Effector CD8-positive, alpha-beta T cell (primary cell): ENCODE measurements at places on chromosomes 11 and 22.

- no peak for DNase-seq
Observed at GRCh38 chr11:22778642-22779041, 51.0 kb downstream of the SVIP start.

DNA sequence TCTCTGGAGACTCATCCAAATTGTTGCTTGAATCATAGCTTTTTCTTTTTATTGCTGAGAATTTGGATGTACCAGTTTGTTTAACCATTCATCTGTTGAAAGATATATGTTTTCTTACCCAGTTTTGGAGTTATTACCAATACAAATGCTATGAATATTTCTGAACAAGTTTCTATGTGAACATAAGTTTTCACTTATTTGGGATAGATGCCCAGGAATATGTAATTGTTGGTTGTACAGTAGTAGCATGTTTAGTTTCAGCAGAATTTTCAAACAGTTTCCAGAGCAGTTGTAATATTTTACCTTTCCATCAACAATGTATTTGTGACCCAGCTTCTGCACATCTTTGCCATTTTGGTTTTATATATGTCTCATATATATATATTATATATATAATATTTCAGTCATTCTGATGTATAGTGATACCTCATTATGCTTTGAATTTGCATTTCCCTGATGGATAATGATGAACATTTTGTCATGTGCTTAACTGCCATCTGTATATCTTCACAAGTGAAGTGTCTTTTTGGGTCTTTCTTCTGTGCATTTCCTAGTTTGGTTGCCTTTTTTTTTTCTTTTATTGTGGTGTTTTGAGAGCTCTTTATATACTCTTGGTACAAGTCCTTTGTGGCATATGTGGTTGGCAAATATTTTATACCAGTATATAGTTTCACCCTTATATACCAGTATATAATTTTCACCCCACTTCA is 118.8 kb downstream of the LUZP2 start:
- DNase-seq, result no peak

GRCh38 chr11:118068206-118068944 is 8.5 kb upstream of the TMPRSS4 start:
- DNase-seq, result no peak

- DNase-seq, result no peak
Observed at GRCh38 chr11:33879375-33879774, 12.5 kb downstream of the LMO2 start.

DNA sequence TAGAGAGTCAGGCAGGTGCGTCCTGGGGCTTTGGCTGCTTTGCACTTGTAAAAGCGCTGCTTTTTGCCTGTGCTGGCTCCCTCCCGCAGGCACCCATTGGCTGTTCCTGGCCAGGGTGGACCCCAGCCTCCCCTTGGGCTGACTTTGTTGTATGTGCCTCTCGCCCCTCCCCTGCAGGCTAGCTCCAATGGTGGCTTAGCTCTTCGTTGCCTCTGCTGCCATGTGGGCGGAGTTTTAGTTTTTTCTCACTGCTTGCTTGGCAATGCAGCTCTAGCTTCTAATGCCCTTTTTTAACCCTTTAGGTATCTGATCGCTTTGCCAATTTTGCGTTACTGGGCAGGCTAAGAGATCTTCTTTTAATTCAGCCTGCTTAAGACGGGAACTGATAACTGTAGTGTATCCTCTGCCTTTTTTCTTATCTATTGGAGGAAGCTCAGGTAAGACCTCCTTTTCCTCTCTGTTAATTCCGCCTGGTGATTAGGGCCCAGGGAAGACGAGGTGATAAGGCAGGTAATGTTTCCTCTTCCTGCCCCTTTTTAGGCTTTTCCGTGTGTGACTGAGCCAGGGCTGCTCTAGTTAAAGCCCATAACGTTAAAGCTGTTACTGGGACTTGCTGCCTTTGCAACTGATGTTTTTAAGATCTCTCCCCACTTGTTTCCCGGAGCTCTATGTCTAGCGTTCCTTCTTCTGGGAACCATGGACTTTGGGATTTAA is 11.7 kb upstream of the GLYATL1 start:
- peak; percentile 11 for DNase-seq

- no peak for DNase-seq
Observed at GRCh38 chr11:113684496-113684895, 21.6 kb downstream of the TMPRSS5 start.

DNA sequence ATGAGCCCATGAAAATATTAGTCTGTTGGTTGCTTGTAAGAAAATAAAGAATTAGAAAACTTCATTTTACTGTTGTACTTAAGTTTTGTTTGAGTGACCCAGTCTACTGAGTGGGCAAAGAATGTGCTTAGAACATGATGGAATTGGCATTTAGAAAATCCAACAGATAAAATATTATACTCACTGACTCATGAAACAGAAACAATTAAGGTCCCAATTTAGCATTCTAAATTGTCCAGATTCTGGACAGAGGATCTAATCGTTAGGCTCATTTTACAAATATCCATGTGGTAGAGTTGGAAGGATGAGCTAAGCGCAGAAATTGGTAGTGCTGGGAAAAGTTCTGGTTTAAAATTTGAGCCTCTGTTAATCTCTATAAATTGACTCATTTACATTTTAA is 45.4 kb downstream of the METTL15 start:
- DNase-seq, result no peak

DNA sequence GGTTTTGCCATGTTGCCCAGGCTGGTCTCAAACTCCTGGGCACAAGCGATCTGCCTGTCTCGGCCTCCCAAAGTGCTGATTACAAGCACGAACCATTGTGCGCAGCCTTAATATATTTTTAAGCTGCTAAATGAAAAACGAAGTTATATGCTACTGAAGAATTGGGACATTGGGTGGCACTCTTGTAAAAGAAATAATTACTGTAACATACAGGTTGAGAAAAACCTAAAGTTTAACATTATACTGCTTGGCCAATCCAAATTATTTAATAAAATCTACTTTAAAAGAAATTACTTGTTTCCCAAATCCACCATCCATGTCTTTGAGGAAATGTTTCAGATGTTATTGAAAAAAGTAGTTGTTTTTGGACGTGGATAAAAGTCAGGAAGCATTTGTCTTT is 37.9 kb upstream of the ARHGAP32 start:
- DNase-seq, result no peak

GRCh38 chr11:5339771-5340322 is 3.5 kb downstream of the OR51B5 start:
- DNase-seq, result no peak

GRCh38 chr11:19627566-19627965 is 85.1 kb upstream of the NAV2 start:
- DNase-seq, result no peak

DNA sequence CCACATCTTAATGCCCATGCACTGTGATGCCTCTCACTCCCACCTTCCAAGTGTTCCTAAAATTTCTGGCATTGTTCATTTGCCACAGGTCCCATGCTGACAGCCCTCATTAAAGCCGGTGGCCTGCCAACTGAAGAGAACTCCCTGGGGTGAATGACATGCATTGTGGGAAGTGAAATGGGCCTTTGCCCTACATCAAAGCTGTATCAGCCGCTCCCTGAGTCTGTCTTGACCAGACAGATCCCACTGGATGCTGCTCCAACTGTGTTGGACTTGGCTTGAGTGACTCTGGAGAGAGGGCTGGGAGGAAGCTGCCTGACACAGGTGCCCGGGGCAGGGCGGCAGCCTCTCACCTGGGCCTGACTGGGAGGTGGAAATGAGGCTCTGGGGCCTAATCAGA is 8.8 kb upstream of the SEC14L4 start:
- no peak for DNase-seq

DNA sequence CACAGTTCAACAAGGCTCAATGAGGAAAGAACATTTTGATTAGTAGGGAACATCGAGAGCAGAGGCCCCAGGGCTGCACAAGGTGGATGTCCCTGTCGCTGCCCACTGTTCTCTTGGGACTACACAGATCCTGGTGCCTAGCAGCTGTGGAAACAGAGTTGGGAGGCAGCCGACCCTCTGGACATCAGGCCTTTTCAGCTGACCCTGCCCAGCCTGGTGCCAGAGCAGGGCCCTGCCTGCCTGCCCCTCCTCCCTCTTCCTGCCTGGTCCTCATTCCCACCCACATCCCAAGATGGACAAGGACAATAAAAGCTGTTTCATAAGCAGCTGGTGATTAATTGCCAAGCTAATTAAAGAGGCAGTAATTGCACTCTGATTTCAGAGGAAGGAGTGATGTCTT is 60.7 kb downstream of the NFAM1 start:
- DNase-seq, result no peak

- peak; percentile 27 for DNase-seq
Observed at GRCh38 chr11:46380340-46381047, 975 bp upstream of the MDK start.

GRCh38 chr11:10653946-10654810 is 39.4 kb downstream of the IRAG1 start:
- no peak for DNase-seq

- DNase-seq, result no peak
Observed at GRCh38 chr11:132035766-132036165, 665.4 kb downstream of the NTM start.

- DNase-seq, result no peak
Observed at GRCh38 chr22:29030618-29031226, 30.9 kb downstream of the C22orf31 start.

DNA sequence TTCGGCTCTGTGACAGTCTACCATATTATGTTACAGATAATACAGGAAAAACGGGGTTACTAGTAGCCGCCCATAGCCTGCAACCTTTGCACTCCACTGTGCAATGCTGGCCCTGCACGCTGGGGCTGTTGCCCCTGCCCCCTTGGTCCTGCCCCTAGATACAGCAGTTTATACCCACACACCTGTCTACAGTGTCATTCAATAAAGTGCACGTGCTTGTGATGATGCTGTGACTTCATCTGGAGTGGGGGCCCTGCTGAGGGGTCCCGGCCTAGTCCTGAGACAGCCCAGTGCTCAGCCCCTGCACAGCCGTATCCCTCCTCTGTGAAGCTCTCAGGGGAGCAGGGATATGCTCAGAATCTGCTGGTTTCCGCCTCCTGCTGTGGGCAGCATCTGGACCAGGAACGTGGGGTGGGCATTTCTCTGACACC is 1.2 kb downstream of the IFITM1 start:
- DNase-seq, result no peak

- no peak for DNase-seq
Observed at GRCh38 chr11:40187295-40187694, 1272.2 kb downstream of the LRRC4C start.

DNA sequence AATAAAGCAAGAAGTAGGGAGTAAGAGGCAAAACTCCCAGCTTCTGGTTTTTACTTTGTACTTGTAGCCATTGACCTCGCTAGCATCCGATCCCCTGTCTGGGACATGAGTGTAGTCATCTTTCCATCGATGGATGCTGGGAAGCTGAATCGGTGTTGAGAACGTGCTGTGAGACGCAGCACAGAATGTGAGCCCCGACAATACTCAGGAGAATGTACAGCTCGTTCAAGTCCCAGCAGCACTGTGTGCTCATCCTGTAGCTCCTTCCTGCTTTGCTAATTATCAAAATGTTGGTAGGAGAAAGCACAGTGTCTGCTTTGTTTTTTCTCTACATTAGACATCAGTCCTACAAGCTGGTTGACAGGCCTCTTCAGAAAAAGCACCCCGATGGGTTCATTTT is 56.6 kb downstream of the JAM3 start:
- DNase-seq, result no peak

DNA sequence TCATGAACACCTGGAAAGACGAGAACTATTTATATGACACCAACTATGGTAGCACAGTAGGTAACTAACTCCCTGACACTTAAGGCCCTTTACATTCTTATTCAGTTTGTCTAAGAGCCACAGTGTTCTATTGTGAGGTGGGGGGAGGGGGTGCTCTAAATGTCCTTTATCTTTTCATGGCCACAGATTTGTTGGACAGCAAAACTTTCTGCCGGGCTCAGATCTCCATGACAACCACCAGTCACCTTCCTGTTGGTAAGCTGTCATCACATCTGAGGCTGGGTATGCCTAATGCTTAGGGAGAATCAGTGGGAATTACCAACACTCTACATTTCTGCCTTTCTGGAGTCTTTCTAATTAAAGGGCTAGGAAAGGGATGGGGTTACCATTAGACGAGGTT is 30.7 kb downstream of the EHF start:
- DNase-seq, result no peak

GRCh38 chr22:41752011-41752970 is 48.2 kb upstream of the CCDC134 start:
- no peak for DNase-seq

DNA sequence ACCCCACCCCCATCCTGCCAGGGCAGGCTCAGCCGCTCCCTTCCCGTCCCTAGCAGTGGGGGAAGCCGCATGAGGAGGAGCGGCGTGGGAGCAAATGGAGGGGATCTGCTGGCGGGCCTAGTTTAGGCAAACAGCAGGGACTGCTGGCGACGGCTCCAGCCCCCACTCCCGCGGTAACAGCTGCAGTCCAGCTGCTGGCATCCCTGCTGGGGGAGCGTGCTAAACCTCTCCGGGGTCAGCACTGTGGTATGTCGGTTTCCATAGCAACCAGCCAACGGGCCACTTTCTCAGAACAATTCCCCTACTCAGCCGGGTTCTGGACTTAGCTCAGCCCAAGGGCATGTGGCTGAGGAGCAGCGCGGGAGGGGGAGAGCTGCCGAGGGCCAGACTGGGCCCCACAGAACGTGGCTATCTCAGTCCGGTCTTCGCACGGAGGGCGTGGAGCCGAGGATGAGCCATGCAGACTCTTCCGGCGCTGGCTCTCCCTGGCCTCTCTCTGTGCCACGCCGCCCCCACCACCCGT is 98.8 kb downstream of the PKNOX2 start:
- no peak for DNase-seq

DNA sequence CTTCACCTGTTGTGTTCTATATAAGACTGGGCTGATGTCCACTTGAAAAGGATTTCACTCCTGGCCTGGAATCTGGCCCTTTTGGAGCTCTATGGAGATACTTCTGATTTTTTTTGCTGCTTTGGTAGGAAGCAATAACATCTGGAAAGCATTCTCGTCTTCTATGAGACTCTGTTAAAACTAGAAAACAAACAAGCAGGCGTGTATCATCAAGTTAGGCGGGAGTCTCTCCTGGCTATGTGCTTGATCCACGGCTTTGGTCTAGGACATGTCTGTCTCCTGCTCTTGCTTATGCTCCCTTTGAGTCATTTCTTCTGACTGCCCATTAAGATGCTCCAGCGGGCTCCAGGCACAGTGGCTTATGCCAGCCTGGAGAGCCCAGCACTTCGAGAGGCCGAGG is 121.4 kb upstream of the TTC12 start:
- DNase-seq, result no peak

DNA sequence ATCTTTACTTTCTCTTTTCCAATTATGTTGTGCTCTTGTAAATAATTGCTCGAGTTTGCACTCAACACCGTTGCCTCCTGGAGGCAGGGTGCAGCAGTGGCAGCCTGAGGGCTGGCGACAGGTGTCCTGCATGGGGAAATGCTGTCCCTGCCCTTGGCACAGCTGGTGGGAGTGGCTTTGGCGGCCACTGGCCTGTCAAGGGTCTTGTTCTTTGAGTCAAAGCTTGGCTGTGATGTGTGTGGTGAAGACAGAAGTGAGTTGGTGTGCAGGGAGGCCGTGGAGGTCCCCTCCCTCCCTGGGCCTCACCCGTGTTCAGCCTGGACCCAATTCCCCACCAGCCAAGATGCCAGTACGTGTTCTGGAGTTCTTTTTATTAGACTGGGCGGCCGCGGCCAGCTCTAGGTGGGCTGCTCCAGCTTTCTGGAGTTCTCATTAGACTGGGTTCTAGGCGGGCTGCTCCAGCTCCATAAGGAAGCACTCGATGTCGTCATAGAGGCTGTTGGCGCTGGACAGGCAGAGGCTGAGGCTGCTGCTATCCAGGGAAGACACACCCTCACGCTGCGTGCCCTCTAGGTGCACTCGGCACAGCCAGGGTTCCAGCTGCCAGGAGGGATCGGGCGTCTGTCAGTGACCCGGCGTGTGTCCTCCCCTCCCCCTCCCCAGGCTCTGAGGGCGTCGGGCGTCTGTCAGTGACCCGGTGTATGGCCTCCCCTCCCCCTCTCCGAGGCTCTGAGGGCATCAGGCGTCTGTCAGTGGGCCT is 3.4 kb downstream of the IRF7 start:
- DNase-seq, result no peak
